ENCODE measurements at places on chromosomes 3 and 15.
A peak's percentile ranks its signal among the peaks of the same experiment; 100 is the strongest.

GRCh38 chr3:170290194-170290593 lies 67.3 kb upstream of the SKIL start:
- DNase-seq = no peak

- DNase-seq = no peak
These were observed 12.2 kb upstream of the IFT57 start for GRCh38 chr3:108234387-108234957.

- no peak for DNase-seq
These were observed 43.2 kb downstream of the IFT80 start for GRCh38 chr3:160355826-160356225.

DNA sequence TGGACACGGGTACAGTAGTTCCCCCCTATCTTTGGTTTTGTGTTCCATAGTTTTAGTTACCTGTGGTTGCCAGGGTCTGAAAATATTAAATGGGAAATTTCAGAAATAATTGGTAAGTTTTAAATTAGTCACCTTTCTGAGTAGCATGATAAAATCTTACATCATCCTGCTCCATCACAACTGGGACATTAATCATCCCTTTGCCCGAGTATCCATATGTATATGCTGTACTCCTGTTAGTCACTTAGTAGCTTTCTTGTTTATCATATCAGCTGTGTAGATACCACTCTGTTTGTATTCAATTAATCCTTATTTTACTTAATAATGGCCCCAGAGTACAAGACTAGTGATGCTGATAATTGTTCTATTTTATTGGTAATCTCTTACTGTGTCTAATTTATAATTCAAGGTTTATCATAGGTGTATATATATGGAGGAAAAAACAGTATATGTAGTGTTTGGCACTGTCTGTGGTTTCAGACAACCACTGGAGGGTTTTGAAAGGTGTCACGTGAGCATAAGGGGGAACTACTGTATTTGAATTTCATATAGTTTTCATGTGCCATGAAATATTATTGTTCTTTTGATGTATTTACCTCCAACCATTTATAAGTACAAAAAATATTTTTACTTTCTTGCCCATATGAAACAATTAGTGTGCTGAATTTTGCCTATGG lies 41.4 kb downstream of the CTDSPL2 start:
- no peak for DNase-seq

DNA sequence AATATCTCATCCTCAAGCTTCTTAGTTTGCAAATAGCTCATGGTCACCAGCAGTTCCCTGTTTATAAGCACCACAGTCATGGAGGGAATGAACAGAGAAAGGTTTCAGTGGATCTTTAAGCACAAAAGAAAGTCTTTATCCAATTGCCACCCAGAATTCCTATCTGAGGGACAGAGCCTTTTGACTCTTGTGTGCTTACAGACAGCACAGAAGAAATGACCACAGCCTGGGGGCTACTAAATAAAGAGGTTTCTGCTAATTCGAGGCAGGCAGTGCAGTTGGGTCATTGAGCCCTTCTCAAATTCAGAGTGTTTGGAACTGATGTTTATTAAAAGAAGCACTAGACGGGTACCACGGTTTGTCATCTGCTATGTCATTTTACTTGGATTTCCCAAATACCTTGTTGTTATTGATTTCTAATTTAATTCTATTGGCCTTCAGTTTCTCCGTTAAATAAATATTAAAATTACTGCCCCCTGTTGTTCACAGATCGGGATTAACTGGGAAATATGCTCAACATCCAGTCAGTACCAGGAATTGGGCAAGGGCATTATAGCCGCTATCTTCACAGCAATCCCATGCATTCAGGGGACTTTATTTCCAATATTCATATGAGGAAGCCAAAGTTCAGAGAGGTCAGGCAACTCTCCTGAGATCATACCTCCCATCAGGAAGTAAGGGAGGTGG lies 3.6 kb downstream of the PRICKLE2 start:
- no peak for DNase-seq

DNA sequence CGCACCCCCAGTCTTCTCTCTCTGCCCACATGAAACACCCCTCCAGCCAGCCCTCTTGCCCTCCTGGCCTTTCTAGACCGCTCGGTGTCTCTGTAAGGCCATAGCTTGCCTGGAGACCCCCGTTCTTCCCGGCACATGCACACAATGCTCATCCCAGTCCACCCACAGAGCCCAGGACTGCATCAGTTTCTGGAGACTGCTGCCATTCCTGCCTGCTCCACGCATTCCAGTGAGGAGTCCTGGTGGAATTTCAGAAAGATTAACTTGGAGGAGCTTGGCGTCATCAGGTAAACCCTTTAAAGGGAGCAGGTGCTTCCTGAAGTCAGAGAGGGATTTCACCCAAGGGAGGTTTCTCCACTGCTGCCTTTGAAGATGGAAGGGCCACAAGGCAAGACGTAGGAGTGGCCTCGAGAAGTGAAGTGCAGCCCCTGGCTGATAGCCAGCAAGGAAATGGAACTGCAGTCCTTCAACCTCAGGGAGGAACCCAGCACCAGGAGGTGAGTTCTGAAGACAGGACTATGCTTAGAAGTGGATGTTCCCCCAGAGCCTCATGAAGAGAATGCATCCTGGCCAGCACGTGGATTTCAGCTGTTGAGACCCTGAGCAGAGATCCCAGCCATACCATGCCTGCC lies 19.2 kb downstream of the SLC41A3 start:
- no peak for DNase-seq

DNA sequence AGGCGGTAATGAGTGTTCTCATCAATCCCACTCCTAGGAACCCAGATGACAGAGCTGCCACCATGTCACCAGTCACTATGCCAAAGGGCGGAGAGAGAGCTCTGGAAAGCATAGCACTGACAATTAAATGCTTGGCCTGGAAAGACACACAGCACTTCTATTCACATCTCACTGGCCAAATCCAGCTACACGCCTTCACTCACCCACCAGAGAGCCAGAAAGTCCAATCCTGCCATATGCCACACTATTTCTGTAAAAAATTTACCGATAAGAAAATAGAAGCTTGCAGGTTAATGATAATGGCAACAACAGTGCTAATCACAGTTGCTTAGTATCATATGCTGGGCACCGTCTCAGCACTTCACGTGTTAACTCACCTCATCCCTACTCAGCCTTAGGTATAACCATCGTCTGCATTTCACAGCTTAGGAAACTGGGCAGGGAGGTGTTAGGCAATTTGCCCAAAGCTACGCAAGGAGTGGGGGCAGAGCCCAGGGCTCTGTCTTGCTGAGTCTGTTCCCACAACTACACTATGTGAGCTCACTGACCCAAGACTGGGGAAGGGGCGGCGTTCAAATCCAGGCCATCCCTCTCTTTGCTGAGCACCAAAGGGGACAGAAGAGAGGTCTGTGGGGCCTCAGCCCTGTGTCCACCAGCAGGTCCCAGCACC lies 16.5 kb downstream of the KLHL25 start:
- DNase-seq = no peak

DNA sequence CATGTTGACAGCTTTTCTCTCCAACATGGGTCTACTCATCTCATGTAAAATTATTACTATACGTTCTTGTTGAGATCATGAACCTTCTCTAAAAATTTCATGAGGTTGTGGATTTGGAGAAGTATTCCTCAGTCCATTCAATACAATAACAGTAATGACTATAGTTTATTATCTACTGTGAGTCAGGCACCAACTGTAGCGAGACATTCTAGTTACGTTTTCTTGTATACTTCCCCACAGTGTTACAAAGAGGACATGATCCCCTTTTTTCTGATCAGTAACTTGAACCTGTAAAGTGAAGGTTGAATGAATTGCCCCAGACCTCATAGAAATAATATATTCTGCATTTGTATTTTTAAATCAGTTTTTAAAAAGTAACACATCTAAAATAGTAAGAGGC lies 76.4 kb downstream of the AKAP13 start:
- DNase-seq = no peak

GRCh38 chr3:4425707-4426106 lies 41.4 kb downstream of the SUMF1 start:
- no peak for DNase-seq

- DNase-seq = no peak
These were observed 19.4 kb upstream of the ALDH1A3 start for GRCh38 chr15:100859970-100860828.

DNA sequence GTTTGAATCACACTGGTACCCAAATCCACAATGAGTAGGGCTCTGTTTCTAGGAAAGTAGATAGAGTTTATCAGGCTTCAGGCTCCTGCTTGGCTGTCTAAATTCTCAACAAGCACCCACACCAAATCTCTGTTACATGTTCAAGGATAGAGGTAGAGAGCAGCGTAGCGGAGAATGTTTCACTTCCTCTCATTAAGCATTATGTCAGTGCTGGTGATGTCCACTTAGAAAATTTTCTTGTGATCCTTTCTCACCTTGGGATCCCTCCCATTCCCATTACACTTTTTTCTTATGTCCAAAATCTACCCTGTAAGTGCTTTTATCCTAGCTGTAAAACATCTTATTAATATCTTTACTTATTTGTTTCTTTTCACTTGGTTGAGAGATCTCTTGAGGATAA lies 34.7 kb upstream of the GCSAM start:
- no peak for DNase-seq

DNA sequence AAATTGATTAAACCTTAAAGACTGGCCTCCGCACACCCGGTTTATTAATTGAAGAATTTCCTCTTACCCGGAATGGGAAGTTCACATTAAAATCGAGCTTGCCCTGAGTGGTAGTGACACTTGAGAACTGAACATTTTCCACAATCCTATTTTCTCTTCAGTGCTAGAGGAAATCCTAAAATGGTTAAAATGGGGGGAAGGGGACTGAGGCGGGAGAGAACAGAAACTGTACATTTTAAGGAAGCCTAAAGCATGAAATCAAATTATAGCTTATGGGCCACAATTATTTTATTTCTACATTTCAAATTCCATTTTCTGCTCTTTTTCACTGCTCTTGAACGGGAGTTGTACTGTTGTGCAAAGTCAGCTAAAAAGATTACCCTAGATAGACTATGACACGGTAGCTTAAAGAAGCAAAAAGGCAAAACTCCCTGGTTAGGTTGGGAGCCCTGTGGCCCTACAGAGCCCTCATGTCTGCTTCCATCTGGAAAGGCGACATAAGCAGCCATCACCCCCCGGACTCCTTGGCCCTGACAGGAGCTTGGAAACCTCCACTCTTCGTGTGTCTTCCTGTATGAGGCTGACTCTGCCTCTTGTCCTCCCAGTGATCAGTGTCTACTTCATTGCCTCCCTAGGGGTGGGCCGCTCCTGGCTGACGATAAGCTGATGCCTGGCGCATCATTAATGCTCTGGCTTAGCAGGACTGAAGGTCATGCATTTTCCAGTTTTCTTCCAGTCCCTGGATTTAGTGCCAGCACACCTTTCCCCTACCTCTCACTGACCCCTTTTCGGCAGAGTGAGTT lies 79.3 kb downstream of the EEFSEC start:
- DNase-seq = no peak

- DNase-seq = no peak
These were observed 1.1 kb downstream of the SPATA12 start for GRCh38 chr3:57061556-57061955.

- no peak for DNase-seq
These were observed 1.0 kb downstream of the LEKR1 start for GRCh38 chr3:156826896-156827882.

DNA sequence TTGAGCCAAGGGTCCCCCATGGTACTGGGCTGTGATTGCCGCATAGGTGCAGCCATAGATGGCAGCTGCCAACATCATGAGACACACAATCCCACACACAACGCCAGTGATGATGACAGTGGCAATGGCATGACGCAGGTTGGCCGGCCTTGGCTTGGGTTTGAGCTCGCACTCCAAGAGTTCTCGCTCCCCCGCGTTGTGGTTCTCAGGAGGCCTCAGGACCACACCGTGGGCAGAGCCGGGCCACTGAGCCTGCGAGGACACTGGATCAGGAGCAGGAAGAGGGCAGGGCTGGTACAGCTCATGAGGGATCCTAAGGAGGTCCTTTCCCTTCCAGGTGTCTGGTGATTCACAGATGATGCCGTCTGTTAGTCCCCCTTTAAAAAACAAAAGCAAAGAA lies 9.3 kb downstream of the LRTM1 start:
- DNase-seq = no peak

- no peak for DNase-seq
These were observed 1.7 kb upstream of the GPR87 start for GRCh38 chr3:151318313-151318712.

GRCh38 chr3:71987828-71988227 lies 202.9 kb upstream of the PROK2 start:
- DNase-seq = no peak

DNA sequence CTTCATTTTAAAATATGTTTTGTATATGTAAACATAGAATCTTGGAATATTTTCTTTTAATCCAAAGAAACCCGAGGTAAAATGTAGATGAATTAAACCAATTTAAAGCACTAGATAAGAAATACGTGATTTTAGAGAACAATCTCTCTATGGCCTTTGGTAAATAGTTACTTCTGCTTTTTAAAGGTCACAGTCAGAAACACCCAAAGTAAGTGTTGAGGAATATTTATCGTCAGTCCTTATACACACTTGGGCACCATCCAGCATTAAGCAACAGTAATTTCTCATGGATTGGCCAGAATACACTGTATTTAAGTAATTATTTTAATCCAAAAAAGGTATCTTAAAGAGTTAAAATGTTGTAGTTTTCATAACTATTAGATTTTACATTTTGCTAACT lies 713.2 kb downstream of the NLGN1 start:
- DNase-seq = no peak

- no peak for DNase-seq
These were observed 66.9 kb downstream of the RNF13 start for GRCh38 chr3:149879872-149880271.

DNA sequence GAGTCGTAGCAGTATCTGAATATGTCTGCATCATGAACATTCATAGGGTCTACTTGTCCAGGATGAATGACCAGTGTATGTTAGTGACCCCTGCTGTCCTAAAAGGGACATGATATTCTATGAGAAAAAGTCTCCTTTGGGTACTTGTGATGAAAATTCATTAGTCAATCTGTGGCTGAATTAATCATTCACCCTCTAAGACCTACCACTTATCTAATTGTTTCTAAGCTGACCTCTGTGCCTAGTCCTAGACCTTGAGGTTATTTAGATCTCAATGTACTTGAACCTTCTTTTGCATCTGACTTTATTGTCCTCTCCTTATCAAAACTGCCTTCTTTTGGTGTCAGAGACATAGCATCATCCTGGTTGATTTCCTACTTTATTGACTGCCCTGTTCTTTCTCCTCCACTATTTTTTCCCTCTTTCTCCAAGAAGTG lies 799.3 kb downstream of the DIPK2A start:
- DNase-seq = peak; percentile 13

- no peak for DNase-seq
These were observed 79.0 kb downstream of the EPHA3 start for GRCh38 chr3:89186456-89186855.

DNA sequence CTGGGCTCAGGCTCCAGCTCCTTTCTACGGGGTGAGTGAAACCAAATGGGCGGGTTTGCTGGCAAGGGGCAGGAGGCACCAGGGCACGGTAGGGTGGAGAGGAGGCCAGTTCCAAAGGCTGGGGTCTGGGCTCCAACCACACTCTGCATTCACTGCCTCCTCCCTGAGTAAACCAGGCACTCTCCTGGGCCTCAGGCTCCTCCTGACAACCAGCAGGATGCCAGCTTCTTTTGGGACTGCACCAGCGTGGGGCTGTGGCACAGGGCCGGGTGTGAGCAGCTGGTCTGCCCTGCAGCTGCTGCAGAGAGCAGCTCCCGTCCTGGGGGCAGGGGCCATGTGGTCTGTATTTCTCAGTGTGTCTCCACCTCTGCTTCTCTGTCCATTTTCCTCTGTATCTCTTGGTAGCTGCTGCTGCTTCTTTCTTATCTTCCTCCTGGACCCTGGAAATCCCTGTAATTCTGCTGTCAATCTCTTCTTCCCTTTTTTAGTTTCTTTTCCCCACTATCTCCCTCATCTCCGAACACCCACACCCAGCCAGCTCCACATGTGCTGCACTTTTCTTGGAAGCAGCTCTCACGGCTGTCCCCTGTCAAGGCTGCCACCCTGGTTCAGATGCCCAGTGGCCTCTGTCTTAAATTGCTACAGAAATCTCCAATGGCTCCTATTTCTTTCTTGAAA lies 54.9 kb upstream of the TBC1D21 start:
- DNase-seq = no peak

All from NCI-H774 (cell line).